ENCODE measurements at places on chromosomes 12 and 14. TPM values are rescaled to one million over a fixed set of nuclear protein-coding genes. Genes with fewer than 3 reads are reported as not detected.

ITGB7 gene
- 216 TPM for polyA plus RNA-seq

- DNase-seq, result no peak
Observed at GRCh38 chr14:54094765-54095164, 138.1 kb upstream of the BMP4 start.

DNA sequence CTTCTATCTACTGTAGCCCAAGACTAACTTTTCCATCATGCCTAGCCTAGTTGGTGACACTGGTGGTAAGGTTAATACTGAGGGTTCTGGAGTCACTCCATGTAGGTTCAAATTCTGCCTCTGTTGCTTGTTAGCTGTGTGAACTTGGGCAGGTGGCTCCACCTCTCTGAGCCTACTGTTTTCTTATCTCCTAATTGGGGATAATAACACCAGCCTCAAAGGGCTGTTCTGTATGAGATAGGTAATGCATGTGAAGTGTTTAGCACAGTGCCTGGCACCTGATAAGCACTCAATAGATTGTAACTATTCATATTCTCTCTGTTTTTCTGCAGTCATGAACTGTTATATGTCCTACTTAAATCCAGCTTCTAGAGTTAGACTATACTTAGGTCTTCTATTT lies 17.5 kb upstream of the SPPL3 start:
- no peak for DNase-seq

KRT4 gene
- not detected for polyA plus RNA-seq

GRCh38 chr14:33369041-33369440 lies 430.4 kb downstream of the NPAS3 start:
- DNase-seq, result no peak

- no peak for DNase-seq
Observed at GRCh38 chr12:18851271-18851670, 113.4 kb downstream of the CAPZA3 start.

GRCh38 chr14:103656031-103656755 lies 27.2 kb downstream of the KLC1 start:
- no peak for DNase-seq

DNA sequence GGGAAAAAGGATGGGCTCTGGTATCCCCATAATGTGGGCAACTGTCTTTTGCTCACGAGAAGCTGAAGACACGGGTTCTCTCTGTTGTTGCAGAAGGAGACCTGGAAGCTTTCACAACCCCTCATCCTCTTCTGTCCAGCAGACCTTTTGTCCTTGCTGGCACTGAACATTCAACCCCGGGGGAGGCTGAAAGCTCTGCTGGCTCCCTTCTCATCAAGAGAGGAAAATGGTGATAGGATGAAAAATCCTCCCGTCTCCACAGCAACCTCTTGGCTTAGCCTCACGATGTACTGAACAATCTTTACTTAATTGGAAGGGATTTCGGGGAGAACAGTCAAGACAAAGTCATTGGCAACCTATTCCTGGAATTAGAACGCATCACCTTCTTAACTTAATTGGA lies 39.0 kb downstream of the ELK3 start:
- no peak for DNase-seq

DNA sequence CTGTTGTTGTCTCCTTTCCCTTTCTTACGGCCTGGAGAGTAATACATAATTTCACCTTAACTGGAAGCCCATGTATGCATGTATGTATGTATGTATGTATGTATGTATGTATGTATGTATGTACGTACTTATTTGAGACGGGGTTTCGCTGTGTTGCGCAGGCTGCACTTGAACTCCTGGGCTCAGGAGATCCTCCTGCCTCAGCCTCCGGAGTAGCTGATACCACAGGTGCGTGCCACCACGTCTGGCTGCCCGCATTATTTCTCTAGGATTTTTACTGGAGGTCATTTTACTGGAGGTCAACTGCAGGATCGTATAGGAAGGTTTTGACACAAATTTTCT lies 644 bp upstream of the OS9 start:
- no peak for DNase-seq

DNA sequence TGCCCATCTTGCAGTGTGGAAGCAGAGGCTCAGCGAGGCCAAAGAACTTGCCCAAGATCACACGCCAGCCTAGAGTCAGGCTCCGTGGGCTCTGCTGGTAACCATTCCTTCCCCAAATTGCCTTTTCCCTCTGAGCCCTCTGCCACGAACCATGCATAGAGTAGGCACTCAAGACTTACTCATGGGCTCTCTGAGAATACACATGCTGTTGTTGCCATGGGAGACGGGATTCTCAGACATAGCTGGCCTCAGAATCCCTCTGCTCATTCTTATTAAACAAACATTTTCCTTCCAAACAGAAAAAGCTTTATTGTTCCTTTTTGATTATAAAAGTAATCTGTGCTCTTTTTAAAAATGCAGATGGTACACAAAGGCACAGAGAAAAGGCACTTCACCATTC lies 52.5 kb upstream of the WSCD2 start:
- no peak for DNase-seq

SLC10A1 gene
- not detected for polyA plus RNA-seq

POLR3B gene
- polyA plus RNA-seq, result 1.3 TPM

- no peak for DNase-seq
Observed at GRCh38 chr12:77122236-77122635, 56.9 kb upstream of the E2F7 start.

DNA sequence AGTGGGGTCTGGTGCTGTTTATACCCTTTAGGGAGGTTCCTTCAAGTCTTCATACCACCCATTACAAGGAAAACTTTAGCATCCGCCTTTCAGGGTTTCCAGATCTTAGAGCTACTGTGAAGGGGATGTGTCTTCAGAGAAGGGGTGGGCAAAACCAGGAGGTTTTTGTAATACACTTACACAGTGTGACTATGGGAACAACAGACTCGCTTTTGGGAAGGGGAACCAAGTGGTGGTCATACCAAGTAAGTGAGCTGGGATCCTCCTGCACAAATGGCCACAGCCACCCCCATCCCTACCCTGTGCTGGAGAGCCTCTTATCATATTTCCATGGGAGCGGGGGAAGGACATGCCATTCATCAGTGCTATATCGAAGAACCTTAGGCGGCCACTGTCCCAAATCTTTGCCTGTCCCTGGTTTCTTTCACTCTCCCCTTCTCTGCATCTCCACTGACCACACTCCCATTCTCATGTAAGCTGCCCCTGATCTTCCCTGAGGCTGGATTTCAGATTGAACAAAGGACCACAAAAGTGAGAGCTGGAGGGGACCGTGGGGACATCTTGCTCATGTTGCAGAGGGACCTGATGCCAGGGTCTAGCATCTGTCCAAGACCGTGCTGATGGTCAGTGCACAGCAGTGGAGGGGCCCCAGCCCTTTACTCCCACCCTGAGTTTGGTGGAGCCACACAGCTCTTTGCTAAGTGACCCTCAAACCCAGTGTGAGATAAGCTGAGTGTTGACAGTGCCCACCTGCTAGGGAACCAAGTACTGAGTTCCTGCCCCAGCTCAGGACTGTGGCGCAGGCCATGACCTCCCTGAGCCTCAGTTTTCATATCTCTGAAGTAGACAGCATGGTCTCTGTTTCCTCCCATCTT lies 51.4 kb downstream of the DAD1 start:
- no peak for DNase-seq

DNA sequence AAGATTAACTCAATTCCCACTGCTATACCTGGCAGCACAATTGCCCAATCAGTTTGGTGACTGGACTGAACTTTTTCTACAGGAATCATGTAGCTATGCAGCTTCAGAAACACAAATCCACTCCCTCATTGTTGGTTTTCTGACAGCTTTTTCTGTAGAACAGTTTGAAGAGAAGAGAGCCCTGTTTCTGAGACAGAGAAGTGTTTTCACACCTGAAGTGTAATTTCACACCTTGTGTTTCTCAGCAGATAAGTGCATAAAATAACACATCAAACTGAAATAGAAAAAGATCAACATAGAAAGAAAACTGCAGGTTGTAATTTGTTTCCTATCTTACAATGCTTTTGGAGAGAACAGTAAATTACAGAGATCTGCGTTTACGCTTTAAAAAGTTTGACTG lies 335.6 kb downstream of the SNAPC1 start:
- no peak for DNase-seq

DNA sequence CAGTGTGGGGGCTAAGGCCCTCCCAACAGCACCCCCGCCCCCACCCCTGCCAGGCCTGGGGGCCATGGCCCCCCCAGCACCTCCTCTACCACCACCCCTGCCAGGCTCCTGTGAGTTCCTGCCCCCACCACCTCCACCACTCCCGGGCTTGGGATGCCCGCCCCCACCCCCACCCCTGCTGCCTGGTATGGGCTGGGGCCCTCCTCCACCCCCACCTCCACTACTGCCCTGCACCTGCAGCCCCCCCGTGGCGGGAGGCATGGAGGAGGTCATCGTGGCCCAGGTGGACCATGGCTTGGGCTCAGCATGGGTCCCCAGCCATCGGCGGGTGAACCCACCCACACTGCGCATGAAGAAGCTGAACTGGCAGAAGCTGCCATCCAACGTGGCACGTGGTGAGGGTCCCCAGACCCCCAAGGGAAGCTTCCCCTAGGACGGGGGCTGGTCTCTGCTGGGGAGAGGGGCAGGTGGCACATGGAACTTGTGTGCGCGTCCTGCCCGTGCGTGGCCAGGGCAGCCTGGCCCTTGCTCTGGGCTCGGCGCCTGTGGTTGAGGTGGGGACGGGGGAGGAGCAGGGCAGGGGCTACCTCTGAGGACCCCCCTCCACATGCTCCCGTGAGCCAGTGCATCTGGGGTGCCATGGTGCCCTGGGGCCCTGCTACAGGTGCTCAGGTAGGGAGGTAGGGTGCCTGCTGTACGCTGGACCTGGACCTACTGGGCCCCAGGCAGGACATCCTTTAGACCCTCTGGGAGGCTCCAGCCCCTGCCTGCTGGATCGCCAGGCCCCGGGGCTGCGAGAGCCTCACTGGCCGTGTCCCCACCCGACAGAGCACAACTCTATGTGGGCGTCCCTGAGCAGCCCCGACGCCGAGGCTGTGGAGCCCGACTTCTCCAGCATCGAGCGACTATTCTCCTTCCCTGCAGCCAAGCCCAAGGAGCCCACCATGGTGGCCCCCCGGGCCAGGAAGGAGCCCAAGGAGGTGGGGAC lies 16.1 kb upstream of the ADSS1 start:
- DNase-seq, result peak; percentile 22

RAD9B gene
- polyA plus RNA-seq, result 0.59 TPM

ADAMTS20 gene
- not detected for polyA plus RNA-seq

DNA sequence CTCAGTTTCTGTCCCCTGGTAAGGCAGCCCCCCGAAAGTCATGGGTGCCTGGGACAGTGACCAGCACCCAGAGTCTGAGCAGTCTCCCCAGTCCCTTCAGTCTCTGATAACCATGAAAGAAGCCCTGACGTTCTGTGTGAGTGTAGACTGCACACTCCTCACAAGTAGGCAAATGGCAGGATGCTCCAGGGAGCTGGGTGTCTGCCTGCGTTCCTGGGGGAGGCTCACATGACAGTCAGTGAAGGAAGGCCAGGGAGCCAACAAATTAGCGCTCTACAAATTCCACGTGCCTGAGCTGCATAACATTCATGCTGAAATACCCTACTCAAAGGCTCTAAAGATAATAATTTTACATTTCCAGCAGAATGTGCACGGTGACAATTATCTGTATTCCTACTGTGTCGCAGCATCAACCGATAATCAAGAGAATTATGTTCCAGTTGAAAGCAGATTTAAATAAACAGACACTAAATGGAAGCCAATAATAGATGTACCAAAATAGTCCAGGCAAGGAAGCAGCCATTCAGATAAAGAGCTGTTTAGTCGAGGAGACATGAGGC lies 56.3 kb downstream of the ASCL1 start:
- no peak for DNase-seq

TAS2R19 gene
- polyA plus RNA-seq, result 0.42 TPM

GRCh38 chr12:101968770-101969169 lies 91.4 kb downstream of the DRAM1 start:
- no peak for DNase-seq

PZP gene
- polyA plus RNA-seq, result not detected

TRIP11 gene
- polyA plus RNA-seq, result 8.0 TPM

PNN gene
- polyA plus RNA-seq, result 79.3 TPM

BEGAIN gene
- polyA plus RNA-seq, result 0.32 TPM

DDN gene
- polyA plus RNA-seq, result 0.75 TPM

- no peak for DNase-seq
Observed at GRCh38 chr12:13375583-13376345, 179.2 kb downstream of the EMP1 start.

- DNase-seq, result no peak
Observed at GRCh38 chr14:61190341-61190740, 90.8 kb downstream of the TMEM30B start.

DNA sequence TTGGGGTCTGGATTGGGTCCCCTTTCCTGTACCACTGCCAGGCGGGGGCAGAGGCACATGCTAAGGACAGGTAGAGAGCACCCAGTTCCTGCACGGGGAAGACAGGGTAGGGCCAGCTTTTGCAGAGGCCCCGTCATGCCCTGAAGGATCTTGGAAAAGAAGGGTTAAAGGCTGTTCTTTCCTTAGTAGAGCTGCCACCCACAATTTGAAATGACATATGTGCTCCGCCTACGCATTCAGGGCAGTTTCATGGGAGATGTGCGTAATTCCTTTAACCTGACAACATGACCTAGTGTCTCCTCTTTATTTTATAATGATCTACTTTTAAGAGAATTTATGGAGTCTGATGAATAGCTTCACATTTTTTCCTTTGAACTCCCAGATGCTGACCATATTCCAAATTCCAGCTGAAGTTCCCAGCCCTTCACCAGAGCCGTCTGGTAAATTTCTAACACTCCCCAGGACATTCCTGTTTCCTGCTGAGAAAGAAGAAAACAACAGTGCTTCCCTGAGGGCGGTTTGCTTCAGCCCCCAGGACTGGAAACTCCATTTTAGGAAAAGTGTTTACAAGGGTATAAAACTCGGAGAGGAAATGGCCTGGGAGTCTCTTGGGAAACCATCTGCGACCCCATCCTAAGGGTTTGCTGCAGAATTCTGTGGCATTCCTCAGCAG lies 58.9 kb upstream of the PLEKHG3 start:
- DNase-seq, result no peak

GRCh38 chr12:31342286-31342685 lies 16.3 kb upstream of the SINHCAF start:
- DNase-seq, result no peak

GRCh38 chr14:80576401-80576800 lies 365.1 kb upstream of the DIO2 start:
- no peak for DNase-seq

C14orf180 gene
- polyA plus RNA-seq, result not detected

SLC39A2 gene
- 0.07 TPM for polyA plus RNA-seq

DNA sequence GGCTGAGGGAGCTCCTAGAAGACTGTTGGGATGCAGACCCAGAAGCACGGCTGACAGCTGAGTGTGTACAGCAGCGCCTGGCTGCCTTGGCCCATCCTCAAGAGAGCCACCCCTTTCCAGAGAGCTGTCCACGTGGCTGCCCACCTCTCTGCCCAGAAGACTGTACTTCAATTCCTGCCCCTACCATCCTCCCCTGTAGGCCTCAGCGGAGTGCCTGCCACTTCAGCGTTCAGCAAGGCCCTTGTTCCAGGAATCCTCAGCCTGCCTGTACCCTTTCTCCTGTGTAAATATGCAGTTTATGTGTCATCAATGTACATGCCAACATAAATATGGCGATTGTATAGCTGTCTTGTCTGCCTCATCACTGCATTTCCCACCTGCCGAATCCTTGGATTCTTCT lies 7.5 kb downstream of the AMHR2 start:
- DNase-seq, result no peak

GRCh38 chr14:98742001-98742400 lies 530.0 kb downstream of the BCL11B start:
- no peak for DNase-seq

TGFB3 gene
- polyA plus RNA-seq, result 9.4 TPM

C12orf50 gene
- polyA plus RNA-seq, result 0.07 TPM

GRCh38 chr12:108505129-108505528 lies 9.9 kb upstream of the FICD start:
- DNase-seq, result no peak

TPPP2 gene
- polyA plus RNA-seq, result not detected
